Stimulated activated CD4-positive, alpha-beta T cell treated with anti-CD3 and anti-CD28 coated beads, Interleukin-15, amount 100 ng/mL, for 48 hours (primary cell): ENCODE measurements at places on chromosomes 2 and 18.

GRCh38 chr2:146806364-146807005, 1038.3 kb upstream of the ACVR2A start:
- no peak for DNase-seq

DNA sequence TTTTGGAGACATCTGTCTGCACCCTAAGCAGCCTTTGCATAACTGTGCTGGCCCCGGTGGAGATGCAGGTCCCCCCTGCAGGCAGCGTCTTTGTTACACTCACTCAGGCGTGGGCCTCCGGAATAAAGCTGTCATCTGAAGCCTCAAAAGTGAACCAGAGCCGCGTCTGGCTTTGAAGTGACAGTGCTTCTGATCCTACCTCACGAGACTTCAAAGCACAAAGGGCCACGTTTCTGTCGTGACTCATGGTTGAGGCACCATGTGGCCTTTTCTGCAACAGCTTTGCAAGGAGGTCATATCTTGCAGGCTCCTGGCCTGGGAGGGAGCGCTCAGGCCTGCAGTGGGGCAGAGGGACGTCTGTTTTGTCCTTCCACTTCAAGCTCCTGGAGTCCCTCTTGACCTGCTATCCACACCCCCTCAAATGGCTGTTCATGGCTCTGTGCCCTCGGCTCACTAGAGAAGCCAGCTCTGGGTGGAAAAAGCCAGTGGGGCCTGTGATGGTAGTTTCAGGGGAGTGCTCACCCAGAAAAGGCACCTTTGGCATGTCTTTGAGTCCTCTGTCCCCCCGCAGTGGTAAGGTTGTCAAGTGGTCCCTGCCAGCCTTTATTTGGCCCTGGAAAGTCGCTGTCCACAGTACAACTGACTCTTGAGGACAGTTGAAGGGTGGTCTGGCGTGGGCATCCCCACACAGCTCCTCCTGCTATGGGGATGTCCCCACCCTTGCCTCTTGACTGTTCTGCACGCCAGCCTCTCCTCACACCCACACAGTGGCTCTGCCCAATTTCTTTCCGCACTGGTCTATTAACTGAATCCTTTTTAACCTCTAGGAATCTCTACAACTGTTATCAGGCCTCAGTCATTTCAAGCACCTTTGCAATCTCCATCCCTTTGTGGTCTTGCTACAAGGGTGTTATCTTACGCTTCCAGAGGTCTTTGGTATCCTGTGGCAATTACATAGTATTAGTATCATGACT, 19.3 kb downstream of the GPR55 start:
- peak; percentile 90 for DNase-seq

DNA sequence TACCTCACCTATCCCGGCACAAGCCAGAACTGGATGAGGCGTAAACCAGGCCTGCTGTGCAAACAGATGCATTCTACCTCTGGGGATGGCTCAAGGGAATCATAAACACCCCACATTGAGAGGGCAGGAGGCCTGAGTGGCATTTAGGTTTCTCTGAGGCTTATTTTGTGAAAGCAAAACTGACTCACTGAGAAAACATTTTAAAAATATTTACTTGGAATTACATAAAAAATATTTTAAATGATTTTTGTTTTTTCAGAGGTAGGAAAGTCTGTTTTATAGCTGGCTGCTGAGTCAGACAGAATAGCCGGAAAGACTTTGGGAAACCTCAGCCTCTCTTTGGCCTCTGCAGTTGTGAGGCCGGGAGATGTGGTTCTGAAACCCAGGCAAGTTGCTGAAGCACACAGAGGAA, 244.1 kb downstream of the NCKAP5 start:
- DNase-seq = no peak

DNA sequence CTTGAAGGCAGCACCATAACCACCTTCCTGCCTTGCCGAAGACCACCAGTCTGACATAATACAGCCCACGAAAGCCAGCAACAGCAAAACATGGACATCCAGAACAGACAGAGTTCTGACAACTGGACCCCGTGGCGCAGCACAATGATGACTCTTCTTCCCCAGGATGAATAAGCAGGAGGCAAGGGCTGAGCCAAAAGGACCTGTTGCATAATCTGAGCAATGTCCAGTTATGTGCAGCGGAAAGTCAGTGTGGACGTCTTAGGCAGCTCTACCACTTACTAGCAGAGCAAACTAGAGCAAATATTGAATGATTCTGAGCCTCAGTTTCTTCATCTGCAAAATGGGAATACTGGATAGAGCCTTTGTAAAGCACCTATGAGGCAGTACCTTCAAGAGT, 225.1 kb downstream of the ZBTB7C start:
- DNase-seq = no peak

DNA sequence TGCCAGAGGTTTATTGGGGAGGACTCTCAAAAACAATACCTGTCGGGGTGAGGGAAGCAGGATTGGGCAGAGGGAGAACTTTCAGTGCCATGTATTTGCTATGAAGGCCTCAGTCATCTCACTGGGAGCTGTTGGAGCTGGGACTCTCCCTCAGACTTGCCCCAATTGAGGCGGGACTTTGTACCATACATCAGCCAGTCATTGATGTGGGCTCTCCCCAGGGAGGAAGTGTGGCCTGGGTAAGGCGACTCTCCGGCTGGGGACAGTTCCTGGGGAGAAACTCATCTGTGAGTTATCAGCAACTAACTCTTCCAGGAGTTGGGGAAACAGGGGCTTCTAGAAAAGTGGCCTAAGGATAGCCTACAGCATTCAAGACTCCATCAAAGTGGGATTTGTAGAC, 66.5 kb downstream of the FTCDNL1 start:
- no peak for DNase-seq

DNA sequence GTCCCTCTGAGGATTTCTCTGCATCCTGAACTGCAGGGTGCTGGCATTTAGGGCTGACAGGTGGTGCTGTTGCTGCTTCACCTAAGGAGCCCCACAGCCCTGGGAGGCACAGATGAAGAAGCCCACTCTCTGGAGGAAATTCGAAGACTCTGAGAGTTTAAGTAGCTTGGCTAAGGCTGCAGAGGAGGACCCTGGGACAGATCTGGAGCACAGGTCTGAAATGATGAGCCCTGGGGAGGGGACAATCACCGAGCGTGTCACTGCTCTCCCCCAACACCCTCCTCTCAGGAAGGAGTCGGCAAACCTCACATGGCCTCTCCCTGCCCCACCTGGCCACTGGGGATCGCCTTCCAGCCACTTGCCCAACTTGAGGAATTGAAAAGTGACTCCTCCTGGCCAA, 18.6 kb downstream of the CYP27C1 start:
- no peak for DNase-seq

DNA sequence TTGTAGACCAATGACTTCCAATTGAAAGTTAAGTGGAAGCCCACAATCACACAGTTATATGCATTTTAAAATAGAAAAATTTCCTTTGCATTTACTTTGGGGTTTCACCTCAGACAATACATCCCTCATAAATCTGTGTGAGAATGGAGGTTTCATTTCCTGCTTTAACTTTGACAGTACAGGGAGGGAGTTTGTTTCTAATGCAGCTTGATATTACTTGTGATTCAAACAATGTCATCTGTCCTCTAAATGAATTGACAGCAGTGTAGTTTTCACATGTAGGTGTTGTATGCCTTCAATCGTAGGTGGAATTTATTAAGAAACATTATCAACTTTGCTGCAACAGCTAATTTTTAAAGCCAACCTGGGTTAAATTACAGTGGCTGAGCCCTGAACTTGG, 75.2 kb downstream of the TMEFF2 start:
- DNase-seq = no peak

DNA sequence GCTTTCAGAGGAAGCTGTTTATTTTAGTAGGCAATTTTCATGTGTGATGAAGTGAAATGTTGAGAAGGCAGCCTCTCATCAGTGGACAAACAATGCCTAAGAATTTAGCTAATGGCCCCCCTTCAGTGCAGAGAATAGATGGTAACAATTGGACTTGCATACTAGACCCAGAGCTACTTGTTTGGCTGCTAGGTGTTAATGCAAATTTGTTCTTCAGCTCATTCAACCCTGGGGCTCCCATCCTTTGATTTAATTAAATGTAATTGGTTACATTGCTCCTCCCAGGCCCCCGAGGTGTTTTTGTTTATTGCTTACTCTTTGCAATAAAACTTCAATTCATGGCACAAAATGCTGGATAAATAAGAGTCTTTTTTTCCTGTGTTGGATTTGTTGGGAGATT, 68.6 kb downstream of the CAMKMT start:
- no peak for DNase-seq

- DNase-seq = no peak
These were observed 48.0 kb downstream of the TEX44 start for GRCh38 chr2:231640641-231641111.

DNA sequence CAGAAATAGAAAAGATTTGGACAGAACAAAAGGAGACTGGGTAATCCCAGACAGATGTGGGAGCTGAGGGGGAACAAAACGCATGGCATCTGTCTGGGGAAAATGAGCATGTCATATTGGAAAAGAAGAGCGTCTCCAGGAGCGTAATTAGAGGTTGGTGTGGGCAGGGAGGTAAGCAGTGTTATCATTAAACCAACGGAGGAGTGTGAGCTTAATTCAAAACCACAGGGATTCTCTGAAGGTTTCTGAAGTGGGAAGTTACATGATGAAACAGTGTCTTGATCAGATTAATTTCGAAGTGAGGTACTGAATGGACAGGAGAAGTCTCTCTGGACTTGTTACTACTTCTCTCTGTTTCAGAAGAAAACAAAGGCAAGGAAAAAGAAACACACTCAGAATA, 53.3 kb downstream of the DTNB start:
- no peak for DNase-seq

- no peak for DNase-seq
These were observed 106.9 kb upstream of the ACVR1C start for GRCh38 chr2:157735532-157735931.

GRCh38 chr18:50091509-50092244, 103.3 kb downstream of the MYO5B start:
- no peak for DNase-seq

- no peak for DNase-seq
These were observed 101.5 kb upstream of the DNER start for GRCh38 chr2:229815858-229816257.

DNA sequence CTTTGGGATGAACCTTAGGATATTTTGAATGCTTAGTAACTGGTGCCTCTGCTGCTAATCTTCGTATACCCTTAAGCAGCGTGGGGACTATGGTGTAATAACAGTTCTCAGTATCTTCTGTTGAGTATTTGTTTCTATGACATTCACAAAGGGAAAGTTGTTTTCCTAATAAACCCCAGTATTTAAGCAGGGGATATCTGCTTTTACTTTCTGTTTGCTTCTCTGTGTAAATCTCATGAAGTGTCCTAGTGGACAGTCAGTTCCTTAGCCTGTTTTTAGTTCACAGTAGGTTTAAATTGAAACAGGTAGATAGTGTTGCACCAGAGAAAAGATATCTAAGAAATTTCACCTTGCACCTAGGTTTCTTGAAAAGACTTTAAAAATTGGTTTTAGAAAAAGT, 14.9 kb downstream of the KIAA1328 start:
- no peak for DNase-seq

- DNase-seq = no peak
These were observed 18.1 kb downstream of the CALCRL start for GRCh38 chr2:187429989-187430388.
